Endothelial cell (in vitro differentiated cells): ENCODE measurements at places on chromosomes 4 and X.

GRCh38 chr4:67751260-67751659, 2.9 kb downstream of the GNRHR start:
- no peak for DNase-seq

DNA sequence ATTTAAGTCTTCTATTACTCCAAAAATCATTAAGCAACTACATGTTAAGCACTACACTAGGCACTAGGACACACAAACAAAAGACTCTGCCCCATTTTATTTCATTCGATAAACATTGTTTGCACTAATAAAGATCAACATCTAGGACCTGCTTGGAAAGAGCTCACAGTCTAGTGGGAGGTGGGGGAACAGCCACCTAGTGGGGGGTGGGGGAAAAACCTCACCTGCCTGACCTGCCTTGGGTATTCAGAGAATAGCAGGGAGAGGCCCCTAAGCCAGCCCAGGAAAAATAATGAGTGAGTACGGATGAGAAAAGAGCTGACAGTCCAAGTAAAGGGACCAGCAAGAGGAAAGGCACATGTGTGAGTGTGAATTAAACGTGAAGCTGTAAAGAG, 52.2 kb downstream of the PRDM5 start:
- DNase-seq: no peak

DNA sequence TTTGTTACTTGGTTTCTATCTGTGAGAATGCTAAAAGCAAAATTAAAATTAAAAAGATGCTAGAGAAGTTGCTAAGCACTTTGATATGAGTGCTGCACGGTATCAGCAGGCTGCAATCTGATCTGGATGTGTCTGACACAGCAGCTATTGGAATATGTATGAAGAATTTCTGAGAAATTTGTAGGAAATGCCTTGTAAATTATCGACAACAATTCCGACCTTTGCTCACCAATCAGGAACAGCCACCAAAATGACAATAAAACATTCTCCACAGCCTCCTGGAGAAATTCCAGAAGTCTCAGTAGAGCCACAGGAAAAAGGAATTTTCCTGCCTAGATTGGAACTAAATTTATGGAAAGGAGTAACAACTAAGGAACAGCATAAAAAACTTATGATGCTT, 82.5 kb downstream of the TIGD2 start:
- no peak for DNase-seq

DNA sequence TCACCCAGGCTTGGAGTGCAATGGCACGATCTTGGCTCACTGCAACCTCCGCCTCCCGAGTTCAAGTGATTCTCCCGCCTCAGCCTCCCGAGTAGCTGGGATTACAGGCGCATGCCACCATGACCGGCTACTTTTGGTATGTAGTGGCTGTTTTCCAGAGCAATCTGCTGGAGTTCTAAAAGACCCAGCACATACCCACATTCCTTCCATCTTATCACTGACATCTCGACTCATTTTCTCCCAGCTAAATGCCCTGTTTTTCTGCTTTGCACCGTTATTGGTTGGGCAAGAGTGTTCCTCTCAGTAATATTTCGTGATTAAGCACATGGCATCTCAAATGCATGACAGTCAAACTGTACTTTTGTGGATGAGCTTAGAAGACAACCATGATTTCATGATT, 53.7 kb downstream of the PRKX start:
- DNase-seq: no peak

GRCh38 chr4:124321364-124321763, 391.2 kb downstream of the ANKRD50 start:
- DNase-seq: no peak

DNA sequence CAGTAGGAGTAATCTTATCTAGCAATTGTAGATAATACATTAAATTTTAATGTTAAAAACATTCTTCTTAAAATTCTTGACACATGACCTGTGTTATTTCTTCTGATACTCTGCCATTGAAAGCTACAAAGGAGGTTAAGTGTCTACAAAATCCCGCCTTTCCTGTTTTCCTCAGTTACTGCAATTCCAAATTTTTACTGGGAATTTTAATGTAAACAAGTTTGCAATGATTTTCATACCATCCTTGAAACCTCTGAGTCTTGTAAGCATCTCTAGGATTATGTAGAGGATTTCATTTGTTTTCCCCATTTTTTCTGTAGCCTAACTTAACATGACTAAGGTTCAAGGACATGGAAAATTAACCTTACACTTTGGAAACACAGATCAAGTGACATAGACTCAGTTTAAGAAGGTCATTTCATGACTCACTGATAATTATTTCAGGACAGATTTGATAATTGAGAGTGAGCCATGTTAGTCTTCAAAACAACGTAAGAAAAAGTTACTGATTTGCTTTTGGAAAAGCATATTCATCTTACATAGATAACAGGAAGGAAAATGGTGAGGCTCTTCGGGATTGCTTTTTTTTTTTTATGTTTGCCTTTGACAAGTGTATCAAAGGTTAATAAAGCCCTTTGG, 39.6 kb upstream of the PDLIM5 start:
- no peak for DNase-seq

GRCh38 chrX:123993904-123994635, 32.6 kb downstream of the STAG2 start:
- no peak for DNase-seq

- DNase-seq: no peak
Measured at GRCh38 chrX:149274516-149275105, 230.5 kb downstream of the IDS start.

- DNase-seq: no peak
Measured at GRCh38 chrX:51614353-51615012, 4.2 kb downstream of the CENPVL3 start.

DNA sequence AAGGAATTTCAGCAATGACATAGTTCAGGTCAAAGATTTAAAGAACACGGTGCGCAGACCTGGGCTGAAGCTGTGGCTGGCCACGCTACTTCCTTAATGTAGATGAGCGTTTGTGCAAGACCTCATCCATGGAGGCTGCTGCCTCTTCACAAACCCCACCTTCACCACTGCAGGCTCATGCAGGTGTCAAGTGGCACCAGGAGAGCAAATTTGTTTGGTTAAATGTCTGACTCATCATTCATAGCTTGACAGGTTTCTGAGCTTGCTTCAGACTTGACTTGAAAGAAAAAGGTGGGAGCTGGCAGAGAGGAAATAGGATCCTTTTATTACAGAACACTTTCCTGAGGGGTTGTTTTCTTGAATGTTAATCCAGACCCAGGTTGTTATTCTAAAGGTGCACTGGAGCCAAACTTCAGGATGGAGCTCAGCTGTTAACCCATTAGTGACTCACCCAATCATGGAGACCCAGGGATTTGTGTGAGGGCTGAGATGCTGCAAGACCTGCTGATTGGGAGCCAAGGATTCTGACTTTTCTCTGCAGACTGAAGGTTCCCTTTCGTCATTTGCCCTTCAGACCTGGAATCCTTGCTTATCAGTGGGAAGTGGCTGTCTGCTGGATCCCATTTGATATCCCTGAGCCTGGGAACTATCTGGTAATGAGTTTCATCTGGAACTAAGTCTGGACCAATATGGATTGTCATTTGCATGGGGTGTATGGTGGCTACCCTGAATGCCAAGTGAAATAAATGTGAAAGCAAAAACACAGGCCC, 315.3 kb downstream of the PTTG2 start:
- DNase-seq: no peak

GRCh38 chr4:19026281-19026680, 1004.7 kb upstream of the LCORL start:
- no peak for DNase-seq

DNA sequence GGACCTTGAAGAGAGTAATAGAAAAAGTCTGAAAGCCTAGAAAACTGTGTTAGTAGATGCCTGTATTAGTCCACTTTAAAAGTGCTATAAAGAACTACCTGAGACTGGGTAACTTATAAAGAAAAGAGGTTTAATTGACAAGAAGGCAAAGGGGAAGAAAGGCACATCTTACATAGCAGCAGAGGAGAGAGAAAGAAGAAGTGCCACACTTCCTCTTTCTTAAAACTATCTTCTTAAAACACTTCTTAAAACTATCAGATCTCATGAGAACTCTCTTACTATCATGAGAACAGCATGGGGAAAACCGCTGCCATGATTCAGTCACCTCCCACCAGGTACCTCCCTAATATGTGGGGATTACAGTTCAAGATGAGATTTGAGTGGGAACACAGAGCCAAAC, 18.8 kb upstream of the COL25A1 start:
- no peak for DNase-seq

DNA sequence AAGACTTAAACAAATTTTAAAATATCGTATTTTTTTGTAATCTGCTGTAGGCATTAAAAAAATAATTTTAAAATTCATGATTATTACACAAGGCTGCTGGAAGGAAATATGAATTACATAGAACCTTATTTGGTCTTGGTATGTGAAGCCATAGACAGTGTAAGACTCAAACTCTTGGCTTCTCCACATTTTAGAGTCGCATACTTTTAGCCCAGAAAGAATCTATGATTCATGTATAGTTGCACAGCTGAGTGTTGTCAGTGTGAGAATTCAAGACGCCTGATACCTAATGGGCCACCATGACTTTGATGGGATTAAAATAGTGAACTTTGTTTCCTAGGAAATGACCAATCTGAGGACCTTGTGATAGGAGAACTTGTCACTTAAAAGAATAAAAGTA, 1.4 kb downstream of the INTU start:
- DNase-seq: no peak

DNA sequence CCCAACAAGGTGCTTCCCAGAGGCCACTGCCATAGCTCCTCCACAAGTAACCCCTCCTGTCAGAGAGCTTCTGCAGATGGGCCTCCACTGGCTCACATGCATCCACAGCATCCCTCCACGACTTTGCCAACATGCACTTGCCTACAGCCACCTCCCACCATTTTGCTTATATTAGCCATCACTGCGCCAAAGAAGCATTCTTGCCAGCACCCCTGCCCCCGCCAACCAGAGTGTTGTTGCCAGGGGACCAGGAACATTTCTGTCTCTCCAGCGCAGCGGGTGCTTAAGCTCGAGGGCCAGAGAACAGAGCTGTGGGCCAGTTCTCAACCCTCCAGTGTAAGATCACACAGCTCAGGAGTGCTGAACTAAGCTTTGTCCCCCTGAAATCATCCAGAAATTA, 517.6 kb downstream of the PABPC4L start:
- DNase-seq: no peak

GRCh38 chrX:114061226-114061625, 522.7 kb upstream of the HTR2C start:
- no peak for DNase-seq

DNA sequence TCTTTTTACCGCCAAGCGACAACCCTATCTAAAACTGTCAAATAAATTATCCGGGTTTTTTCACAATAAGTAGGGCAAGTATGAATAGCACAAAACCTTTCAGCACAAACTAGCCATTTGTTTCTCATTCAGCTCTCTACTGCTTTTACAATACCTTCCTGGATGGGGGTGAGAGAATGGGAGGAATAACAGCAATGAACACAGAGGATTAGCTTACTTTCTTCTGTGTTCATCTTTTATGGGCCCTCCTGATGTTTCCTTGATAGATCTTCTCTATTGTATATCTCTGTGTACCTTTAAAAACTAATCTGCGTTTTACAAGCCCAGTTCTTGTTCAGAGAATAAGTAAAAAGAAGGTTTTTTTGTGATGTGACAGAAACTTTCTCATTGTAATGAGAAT, 55.3 kb upstream of the APELA start:
- DNase-seq: no peak

DNA sequence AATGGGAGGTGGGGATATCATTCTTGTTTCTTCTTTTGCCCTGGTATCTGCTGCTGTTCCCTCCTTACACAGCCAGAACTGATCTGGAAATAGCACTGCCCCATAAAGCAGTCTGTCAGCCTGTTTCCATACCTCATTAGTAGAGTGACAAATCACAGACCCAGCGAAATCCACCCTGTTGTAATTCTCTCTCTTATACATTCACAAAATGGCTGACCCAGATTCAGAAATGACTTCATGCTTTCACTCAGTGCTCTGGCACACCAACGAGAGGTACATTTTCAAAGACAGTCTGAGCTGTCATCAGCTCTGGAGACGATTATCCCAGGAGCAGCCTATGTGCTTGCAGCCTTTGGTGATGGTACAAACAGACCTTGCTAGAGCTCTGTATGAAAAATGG, 164.6 kb downstream of the AFF2 start:
- no peak for DNase-seq

GRCh38 chr4:1506956-1507721, 100.9 kb upstream of the NKX1-1 start:
- no peak for DNase-seq

GRCh38 chr4:68594678-68595077, 18.6 kb upstream of the UGT2B17 start:
- DNase-seq: no peak

GRCh38 chr4:52627876-52628275, 31.2 kb downstream of the USP46 start:
- DNase-seq: no peak

DNA sequence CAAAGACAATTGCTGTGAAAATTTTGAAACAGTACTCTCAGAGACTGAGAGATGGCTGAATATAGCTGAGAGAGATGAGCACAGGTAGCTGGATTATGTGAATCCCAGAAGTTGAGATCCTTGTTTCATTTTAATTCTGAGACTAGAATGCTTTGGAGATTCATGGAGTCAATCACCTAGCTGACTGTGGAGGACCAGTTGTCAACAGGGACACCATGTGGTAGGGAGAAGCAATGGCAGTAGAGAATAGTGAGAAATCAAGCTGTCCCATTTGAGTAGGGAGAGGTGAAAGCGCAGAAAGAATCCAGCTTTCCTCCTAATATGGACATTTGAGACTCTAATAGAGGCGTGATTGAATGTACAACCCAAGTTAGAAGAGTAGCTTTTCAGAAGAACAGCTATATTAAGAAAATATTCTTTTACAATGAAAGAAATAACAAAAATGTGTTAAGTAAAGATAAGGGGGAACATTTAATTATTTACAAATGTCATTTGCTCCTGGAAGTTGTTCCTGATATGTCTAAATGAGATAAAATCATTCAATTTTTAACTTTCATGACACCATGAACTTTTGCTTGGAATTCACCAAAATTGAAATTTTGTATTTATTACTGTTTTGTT, 30.3 kb upstream of the GLRB start:
- DNase-seq: peak; percentile 20

GRCh38 chr4:2296631-2297601, 35.0 kb upstream of the MXD4 start:
- no peak for DNase-seq

DNA sequence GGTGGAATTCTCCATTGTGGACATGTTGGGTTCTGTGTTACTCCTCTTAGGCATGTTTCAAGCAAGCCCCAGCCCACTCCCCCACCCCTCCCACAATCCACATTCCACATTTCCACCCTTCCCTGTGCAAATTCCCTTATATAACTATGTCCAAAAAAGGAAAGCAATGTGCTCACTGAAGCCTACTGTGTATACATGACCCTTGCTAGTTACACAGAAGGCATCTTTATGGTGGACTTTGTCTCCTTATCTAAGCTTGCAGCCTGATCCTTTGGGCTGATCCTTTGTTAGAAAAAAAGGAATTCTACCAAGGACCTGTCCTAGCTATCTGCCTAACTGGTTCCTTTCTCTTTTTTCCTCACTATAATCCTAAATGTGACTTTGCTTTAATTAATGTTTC, 796.8 kb downstream of the NLGN4X start:
- DNase-seq: no peak

- DNase-seq: no peak
Measured at GRCh38 chr4:148737061-148737770, 295.0 kb upstream of the NR3C2 start.

- no peak for DNase-seq
Measured at GRCh38 chr4:113824396-113824795, 62.9 kb upstream of the CAMK2D start.
